Kidney (tissue), 22 donors: ENCODE measurements at places on chromosomes 11 and 22. TPM values are rescaled to one million over a fixed set of nuclear protein-coding genes. Genes with fewer than 3 reads are reported as not detected.

The TRPT1 gene
- total RNA-seq, result 39.2 TPM

The GCAT gene
- 8.9 TPM for total RNA-seq

GRCh38 chr11:96238563-96239135 lies 104.3 kb downstream of the MAML2 start:
- no peak for DNase-seq

- no peak for DNase-seq
These were observed 111.6 kb downstream of the DBX1 start for GRCh38 chr11:20048707-20049106.

DNA sequence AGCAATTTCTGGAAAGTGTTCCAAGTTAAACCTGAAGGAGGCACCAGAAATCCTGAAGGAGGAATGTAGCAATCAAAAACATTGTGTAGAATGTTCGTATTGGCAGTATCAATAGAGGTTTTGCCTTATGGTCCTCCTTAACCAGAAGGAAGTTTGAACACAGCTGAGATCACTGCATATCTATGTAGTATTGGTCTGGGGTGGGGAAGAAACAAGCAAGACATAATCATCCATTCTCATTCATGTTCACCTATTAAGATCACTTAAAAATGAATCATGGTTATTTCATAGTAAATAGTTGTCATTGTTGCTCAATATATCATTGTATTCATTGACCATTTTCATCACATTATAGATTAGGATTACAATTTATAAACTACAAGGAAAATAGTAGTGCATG lies 160.5 kb downstream of the DDX10 start:
- no peak for DNase-seq

DNA sequence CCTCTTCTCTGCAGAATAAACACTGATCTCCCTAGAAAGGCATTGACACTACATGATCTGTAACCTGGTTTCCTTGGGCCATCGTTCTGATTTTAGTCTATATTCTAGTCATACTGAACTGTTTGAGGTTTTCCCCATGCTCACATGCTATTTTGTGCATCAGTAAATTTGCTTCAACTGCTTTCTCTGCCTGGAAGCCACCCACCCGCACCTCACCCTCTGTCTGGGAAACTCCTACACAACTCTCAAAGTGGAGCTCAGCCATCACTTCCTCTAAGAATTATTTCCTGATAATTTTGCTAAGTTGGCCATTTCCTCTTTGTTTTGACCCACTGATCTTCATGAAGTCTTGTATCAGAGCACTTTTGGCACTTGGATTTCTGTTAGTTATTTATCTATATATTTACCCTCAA lies 36.1 kb downstream of the MMP20 start:
- DNase-seq, result no peak

DNA sequence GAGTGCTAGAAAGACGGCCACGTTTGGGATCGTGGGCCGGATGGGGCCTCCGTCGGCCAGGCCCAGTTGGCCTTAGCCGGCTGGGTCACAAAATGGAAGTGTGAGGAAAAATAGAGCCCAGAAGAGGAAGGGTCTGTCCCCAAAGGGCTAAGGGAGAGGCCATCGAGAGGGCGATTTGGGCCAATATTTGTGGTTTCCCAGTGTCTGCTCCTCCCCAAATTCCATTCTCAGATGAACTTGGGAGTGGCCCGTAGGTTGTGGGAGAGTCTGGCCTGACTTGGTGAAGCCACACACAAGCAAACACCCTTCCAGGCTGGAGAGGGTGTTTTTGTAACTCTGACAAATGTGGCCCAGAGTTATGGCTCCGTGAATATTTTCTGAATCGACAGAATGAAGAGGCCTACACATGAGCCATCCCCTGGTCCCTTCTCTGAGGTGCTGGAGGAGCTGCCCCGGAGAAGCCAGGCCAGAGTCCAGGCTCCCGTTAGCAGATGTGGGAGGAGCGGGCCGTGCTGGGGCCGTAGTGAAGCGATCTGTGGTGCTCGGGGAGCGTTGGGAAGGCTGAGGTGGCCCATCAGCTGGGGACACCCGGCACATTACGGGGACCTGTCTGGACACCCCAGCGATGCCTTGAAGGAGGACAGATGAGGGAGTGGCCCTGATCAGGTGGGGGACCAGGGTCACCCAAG lies 73.5 kb upstream of the PPARA start:
- DNase-seq, result peak; percentile 77

DNA sequence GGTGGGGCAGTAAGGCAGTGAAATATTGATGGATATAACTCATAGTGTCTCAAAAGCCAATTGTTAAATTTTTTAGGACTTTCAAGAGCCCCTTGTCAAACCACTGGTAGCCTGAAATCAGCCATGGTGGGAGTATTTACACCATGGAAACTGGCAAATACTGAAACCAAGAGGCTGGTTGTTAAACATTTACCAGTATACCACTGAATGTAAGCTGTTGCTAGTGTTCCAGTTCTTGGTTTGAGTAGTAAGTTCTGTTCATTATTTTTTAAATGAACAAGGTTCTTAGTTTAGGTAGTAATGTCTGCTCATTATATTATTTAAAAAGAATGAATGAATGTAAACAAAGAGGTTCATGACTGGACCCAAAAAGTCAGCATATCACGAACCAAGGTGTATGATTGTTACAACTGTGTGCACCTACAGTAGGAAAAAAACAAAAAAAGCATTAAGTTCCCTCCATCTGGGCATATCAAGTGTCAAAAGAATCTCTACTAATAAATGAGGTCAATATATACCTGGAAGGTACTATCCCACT lies 4.5 kb upstream of the EIF3F start:
- no peak for DNase-seq

DNA sequence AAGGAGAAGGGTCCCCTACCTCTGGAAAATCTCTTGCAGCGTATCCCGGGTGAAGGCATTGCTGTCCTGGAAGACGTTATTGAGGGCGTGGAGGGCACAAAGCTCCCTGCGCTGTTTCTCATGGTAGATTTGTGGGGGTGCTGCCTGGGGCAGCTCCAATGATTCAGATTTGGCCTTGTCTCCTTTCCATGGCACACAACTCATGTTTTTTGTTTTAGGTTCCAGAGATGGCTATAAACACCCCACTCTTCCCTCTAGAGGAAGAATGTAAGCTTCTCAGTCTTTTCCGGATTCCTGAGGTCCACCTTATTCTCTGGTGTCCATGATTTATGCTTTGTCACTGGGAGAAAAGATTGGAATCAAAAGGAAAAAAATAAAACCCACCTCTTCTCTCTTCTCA lies 959 bp downstream of the JOSD1 start:
- peak; percentile 69 for DNase-seq

DNA sequence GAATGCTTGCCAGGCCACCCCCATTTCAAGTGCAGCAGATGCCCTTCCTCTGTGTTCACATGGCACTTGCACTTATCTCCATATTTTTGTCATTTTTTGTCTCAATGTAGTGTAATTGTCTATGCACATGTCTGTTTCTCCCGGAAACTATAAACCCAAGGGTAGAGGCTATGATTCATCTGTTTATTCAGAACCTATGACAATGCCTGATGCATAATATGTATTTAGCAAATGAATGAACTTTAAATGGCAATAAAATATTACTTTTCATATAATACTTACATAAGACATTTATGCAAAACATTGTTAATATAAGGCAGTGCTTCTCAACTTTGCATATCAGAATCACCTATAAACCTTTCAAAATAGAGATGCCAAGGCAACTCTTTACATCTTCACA lies 6.7 kb downstream of the PAK1 start:
- no peak for DNase-seq
